ENCODE measurements at places on chromosomes 5 and 9.

DNA sequence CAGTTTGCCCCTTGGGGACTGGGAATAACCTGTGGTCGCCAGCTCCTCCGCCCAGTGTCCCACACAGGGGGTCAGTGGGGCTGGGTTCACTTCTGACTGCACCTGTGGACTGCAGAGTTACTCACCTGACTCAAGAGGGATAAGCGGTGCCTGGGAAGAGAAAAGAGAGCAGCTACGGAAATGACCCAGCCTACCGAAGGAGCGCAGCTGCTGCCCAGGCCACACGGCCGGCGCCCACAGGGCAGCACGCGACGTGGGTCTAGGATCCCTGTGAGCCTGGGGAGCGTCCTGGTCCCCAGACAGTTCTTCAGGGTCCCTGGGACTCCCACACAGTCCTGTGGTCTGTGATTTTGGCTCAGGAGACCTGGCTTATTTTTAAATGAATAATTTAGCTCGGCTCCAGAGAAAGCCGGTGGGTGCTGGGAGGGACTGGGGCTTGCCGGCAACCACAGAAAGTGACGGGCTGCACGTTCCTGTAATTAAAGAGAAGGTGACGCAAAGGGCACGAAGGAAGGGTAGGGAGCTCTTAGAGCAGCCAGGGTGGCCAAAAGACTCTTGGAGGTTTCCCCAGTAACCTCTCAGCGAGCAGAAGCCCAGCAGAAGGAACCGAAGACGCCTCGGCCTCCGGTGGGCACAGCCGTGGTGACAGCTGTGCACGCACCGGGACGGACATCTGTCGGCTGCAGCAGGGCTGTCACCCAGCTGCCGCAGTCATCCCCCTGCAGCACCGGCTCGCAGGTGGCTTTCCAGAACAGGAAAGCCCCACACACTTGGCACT is 97.5 kb upstream of the FCN2 start:
- no peak for DNase-seq

DNA sequence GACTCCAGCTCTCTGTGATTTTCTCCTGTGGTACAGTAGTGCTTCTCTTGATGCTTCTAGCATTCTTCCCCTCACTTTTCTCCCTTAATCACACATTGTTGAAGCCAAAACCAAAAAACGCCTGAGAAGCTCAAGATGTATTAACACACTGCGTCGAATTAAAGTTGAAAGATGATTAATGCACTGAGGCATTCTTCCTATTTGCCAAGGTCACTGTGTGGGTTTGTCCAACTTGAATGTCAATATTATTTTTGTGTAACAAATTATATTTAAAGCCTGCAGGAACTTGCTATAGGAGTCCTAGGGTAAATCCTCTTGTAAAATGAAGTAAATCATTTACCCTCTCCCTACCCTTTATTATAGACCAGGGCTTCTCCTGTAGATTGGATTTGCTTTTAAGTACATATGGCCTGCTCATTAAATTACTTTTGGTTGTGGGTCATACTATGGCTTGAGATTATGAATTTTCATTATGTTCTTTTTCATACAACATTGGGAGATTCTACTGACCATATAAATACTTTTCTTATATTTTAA is 68.1 kb downstream of the GDA start:
- no peak for DNase-seq

DNA sequence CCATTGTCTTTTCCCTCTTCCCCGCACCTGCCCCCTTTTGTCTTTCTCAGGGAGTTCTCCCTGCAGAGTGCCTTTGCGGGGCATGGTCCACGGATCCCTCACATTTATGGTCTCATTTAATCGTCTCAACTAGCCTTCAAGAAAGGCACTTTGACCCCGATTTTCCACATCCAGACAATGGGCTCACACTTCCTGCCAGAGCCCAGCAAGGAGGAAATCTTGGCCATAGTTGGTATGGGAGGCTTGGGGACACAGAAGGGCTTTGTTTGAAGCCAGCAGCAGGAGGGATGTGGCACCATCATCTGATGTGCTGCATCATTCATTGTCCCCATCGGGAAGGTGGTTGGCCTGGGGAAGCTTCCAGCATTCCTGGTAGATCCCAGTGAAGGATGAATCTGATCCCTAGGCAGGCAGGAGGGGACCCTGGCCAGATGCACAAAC is 24.9 kb downstream of the GSN start:
- no peak for DNase-seq

GRCh38 chr5:38846379-38847011 is 683 bp downstream of the OSMR start:
- no peak for DNase-seq

DNA sequence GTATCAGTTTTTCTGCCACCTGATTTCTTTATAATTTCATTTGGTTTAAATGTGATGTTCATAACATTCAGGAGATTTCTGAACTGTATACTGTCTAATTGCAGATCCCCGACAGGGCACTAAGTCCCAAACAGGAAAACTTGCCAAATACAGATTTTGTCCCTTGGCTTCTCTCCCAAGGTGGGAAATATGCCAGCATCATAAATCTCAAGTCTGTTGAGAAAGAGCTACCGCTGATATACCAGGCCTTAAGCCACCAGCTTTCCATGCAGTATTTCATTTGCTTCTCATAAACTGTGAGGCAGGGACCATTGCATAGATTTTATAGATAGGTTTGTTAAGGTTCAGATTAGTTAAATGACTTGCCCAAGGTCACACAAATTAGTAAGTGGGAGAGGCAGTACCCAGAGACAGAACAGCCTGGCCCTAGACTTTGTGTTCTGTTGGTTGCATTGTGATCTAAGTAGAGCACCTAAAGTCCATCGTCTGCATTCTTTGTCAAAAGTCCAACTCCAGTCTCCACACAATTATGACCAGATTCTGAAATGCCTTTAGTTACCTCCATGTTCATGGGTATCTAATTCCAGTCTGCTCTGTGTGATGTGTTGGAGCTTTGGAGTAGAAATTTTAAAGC is 16.2 kb downstream of the GPR21 start:
- DNase-seq, result no peak

DNA sequence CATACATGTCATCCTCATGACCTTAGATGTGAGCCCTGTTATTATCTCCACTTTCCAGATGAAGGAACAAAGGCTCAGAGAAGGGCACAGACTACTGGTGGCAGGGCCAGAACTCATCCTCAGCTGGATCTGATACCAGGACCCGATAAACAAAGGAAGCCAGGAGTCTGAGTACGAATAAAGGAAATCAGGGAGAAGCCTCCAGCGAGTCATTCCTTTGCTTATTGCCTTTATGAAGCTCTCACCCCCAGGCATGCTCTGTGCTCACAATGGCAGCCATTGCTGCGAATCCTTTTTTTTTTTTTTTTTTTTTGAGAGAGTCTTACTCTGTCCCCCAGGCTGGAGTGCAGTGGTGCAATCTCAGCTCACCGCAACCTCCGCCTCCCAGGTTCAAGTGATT is 130.1 kb downstream of the GAPVD1 start:
- no peak for DNase-seq

DNA sequence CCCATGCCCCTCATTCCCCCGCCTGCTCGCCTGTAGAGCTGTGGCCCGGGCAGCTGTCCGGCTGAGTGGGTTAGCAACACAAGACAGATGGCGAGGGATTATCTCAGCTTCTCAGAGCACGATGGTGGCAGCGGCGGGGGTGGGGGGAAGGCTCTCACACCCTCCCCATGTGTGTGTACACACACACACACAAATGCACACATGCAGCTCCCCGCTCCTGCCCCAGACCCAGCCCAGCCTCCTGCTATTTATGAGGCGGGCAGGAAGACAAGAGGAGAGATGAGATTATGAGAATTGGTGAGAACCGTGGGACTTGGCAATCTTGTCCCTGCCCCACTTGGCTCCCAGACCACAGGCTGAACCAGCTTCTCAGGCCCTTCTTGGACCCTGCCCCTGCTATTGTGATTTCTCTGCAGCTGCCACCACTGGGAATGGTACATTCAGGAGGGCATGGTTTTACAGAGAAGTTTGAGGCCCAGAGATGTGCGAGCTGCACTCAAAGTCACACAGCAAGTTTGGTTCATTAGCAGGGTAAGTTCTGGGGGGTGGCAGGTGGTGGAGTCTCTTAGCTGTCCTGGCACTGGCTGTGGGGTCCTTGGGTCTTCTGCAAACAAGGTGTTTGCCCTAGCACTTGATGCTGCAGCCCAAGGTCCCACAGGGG is 51.0 kb upstream of the PSD2 start:
- DNase-seq, result no peak

- no peak for DNase-seq
Measured at GRCh38 chr9:17509701-17510100, 69.2 kb upstream of the SH3GL2 start.

DNA sequence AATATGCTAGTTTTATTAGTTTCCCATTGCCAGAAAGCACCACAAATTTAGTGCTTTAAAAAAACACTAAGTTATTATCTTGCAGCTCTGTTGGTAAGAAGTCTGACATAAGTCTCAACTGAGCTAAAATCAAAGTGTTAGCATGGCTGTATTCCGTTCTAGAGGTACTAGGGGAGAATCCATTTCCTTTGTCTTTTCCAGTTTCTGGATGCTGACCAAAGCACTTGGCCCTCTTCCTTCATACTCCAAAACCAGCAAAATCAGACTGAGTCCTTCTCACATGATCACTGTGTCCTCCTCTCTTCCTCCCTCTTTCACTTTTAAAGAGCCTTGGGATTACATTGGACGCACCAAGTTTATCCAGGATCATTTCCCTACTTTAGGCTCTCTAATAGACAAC is 9.5 kb downstream of the CDH18 start:
- no peak for DNase-seq

GRCh38 chr5:13932561-13932960 is 11.9 kb downstream of the DNAH5 start:
- DNase-seq, result no peak

GRCh38 chr5:19751326-19751725 is 236.7 kb downstream of the CDH18 start:
- DNase-seq, result no peak

DNA sequence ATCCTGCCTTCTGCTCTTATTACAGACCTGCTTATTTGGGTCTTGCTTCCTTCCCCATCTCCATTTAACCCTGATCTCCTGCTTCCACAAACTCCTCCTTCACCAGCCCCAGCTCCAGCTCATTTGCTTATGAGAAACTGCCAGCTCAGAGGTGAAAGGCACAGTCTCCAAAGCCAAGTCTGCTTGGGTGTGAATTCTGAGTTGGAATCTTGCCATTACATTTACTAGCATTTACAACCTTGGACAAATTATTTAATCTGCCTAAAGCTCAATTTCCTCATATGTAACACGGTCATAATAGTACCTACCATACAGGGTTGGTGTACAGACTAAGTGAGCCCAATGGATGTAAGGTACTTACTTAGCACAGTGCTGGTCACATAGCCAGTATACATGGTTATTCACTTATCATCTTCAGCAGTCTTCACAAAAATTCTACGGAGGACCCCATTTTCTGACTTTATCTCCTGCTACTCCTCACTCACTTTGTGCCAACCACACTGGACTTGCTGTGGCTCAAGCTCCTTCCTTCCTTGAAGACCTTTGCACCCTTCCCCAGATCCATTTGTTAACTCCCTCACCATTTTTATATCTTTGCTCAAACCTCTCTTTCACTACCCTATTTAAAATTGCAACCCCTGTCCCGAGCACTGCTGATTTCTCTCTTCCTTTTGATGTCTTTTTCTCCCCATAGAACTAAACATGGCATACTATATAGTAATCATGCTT is 86.2 kb downstream of the DOCK2 start:
- DNase-seq, result no peak

- DNase-seq, result no peak
Measured at GRCh38 chr9:87065981-87066380, 118.7 kb upstream of the GAS1 start.

GRCh38 chr5:103621548-103621930 is 59.0 kb upstream of the NUDT12 start:
- no peak for DNase-seq

- no peak for DNase-seq
Measured at GRCh38 chr5:158381614-158382160, 522.7 kb upstream of the CLINT1 start.

- DNase-seq, result no peak
Measured at GRCh38 chr9:71146511-71146910, 25.1 kb upstream of the TRPM3 start.

DNA sequence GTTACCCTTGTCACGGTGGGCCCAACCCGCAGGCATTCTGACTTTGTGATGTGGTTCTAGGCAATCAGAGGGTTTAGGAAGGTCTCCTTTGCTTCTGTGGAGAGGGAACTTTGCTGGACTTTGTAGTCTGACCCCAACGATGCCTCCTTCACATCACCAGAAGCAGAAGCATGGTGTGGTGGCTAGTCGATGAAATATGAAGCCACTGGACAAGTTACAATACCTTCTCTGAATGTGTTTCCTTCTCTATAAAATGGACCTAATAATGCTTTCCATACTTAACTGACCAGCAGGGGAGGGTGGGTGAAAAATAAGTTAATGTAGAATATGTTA is 607 bp downstream of the SPEF2 start:
- no peak for DNase-seq

- DNase-seq, result no peak
Measured at GRCh38 chr9:437574-438001, 222.9 kb downstream of the DOCK8 start.

DNA sequence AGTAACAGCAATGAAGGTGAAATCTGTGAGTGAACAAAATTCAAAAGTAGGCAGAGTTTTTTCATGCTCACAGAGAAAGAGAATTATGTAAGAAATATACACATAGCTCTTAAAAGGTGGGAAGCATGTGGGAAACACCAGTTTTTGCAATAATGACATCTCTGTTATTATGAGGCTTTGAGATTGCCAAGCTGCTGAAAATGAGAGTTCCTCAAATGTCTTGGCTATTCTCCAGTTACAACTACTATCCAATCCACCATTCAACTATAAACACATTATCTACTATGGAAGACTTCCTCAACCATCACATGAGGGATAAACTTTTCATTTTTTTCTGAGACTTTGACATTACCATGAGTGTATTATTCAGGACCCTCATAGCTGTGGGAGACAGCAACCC is 420.8 kb upstream of the ACTBL2 start:
- DNase-seq, result no peak

DNA sequence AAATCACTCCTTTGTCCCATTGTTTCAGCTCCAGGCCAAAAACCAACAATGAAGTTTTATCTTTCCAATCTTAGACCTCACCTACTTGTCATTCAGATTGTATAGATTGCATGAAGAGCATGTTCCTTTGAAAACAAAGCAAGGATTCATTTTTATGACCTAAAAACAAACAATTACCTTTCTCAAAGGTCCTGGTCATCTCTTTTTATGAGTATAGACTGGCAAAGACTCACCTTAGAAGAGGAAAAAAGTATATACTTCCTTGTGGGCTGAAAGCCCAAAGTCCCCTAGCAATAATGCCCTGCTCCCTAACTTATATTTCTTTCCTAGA is 28.4 kb upstream of the TLE1 start:
- no peak for DNase-seq

GRCh38 chr9:9229269-9229668 is 1383.5 kb downstream of the PTPRD start:
- DNase-seq, result no peak

DNA sequence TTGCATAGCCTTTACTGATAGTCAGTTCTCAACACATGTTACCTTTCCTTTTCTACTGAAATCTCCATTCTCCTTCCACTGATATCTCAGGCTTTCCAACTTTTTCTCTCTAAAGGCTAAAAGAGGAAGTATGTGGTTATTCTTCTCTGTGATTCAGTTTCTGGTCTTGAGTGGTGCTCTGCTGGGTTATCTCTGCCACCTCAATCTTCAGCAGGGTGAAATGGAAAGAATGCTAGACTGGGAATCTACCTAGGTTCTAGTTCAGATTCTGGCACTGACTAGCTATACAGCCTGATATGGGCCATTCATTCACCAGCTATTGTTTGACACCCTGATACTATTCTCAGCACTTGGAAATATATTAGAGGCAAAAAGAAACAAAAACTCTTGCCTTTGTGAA is 124.9 kb upstream of the GRIA1 start:
- no peak for DNase-seq

GRCh38 chr9:128634651-128635262 is 21.9 kb downstream of the DYNC2I2 start:
- no peak for DNase-seq

All from immature natural killer cell (primary cell).